T-helper 2 cell treated with Interferon-gamma antibody and Interleukin-4, amounts not matched to agents 5 μg/mL and 100 μg/mL, for 36 hours (primary cell): ENCODE measurements at places on chromosomes 6 and 20.

DNA sequence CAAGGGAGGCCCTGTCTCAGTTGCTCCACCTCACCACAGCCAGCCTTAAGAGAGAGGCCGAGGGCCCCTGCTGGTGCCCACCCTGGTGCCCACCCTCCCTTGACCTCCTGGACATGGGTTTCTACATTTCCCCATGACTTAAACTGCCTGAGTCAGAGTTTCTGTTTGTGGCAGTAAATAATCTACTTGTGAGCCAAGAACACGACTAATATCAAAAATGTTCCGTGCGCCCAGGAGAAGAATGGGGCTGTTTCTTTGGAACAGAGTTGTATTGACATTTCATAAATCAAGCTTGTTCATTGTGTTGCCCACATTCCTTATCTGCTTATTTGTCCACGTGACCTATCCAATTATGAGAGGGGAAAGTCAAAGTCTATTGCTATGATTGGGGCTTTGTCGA, 143.5 kb downstream of the ANKRD60 start:
- no peak for DNase-seq

DNA sequence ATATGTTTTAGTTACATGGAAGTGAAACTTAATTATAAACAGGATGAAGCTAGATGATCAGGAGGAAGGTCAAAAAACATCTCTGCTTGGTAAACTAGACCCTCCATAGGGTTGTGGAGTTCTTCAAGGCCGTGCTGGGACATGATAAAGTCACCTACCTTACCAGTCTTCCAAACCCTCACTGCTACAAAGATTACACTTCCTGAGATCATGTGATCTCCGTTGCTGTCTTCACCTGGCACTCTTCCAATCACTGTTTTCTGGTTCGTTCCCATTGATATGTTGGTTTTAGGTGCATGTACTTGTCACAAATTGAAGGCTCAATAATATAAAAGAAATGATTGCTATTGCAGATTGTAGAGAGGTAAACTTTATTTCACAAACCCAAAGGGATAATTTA, 161.5 kb upstream of the MAN1A1 start:
- no peak for DNase-seq

GRCh38 chr6:31740397-31741223, 805 bp downstream of the MSH5 start:
- no peak for DNase-seq

GRCh38 chr20:49886571-49887213, 28.6 kb downstream of the SPATA2 start:
- no peak for DNase-seq
